ENCODE measurements at places on chromosomes 1 and 21.

- H3K27me3 ChIP-seq, result peaks cover 12% of the 10 kb centered on the region
- H3K4me1 ChIP-seq, result no peaks in the 10 kb centered on the region
- no peak for DNase-seq
- H3K27ac ChIP-seq, result no peak overlapping the region
- no peaks in the 10 kb centered on the region for H3K36me3 ChIP-seq
Observed at GRCh38 chr1:56824938-56825337, 5.7 kb upstream of the FYB2 start.

DNA sequence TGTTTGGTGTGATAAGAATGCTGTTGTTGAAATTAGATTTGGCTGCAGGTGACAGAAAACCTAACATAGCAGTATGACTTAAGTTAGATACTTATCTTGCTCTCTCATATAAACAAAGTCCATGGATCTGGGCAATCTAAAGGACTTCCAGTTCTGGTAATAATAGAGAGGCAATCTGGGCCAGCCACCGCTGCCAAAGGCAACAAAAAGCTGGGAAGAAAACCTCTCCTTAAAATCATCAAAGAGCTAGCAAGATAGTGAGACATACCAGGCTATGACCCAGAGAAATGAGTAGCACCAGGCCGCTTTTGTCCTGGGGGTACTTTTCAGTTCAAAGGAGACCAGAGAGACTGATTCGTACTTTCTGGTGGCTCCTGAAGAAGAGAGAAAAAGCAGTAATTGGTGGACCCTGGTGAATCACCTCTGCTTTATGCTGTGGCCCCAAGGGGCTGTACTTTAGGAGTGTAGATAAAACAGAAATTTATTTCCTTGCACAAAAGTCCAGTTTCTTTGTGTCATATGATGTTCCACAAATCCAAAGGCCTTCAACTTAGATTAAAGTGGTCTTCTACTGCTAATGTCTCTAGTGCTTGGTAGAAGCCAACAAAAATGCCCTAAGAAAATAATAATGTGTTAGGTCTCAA lies 125.4 kb downstream of the TBX19 start:
- H3K27ac ChIP-seq, result peak overlapping the region; percentile 95
- H3K4me1 ChIP-seq, result peaks cover 54% of the 10 kb centered on the region
- peak overlapping the region; percentile 19 for H3K4me3 ChIP-seq
- H3K27me3 ChIP-seq, result no peaks in the 10 kb centered on the region
- H3K36me3 ChIP-seq, result no peaks in the 10 kb centered on the region

DNA sequence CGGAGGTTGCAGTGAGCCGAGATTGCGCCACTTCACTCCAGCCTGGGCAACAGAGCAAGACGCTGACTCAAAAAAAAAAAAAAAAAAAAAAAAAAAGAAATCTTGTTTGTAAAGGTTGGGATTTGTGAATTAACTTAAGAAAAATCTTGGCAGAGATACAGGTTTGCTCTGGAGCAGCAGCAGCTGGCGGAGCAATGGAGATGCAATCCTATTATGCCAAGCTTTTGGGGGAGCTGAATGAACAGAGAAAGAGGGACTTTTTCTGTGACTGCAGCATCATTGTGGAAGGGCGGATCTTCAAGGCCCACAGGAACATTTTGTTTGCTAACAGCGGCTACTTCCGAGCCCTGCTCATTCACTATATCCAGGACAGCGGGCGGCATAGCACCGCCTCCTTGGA lies 5.6 kb downstream of the ZBTB8B start:
- H3K36me3 ChIP-seq, result no peaks in the 10 kb centered on the region
- H3K27me3 ChIP-seq, result no peaks in the 10 kb centered on the region
- peaks cover 1% of the 10 kb centered on the region for H3K4me1 ChIP-seq
- no peak for DNase-seq

DNA sequence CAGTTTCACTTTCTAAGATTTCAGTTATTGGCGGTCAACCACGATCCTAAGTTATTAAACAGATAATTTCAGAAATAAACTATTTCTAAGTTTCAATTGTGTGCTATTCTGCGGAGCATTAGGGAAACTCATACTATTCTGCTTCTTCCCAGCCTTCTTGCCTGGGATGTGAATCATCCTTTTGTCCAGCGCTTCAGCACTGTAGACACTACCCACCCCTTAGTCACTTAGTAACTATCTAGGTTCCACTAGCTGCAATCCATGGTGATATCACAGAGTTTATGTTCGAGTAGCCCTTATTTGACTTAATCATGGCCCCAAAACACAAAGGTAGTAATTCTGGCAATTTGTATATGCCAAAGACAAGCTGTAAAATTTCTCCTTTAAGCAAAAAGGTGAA lies 279.9 kb upstream of the ADAMTS5 start:
- no peaks in the 10 kb centered on the region for H3K27me3 ChIP-seq
- H3K4me1 ChIP-seq, result no peaks in the 10 kb centered on the region
- H3K4me3 ChIP-seq, result no peak overlapping the region
- no peaks in the 10 kb centered on the region for H3K36me3 ChIP-seq

DNA sequence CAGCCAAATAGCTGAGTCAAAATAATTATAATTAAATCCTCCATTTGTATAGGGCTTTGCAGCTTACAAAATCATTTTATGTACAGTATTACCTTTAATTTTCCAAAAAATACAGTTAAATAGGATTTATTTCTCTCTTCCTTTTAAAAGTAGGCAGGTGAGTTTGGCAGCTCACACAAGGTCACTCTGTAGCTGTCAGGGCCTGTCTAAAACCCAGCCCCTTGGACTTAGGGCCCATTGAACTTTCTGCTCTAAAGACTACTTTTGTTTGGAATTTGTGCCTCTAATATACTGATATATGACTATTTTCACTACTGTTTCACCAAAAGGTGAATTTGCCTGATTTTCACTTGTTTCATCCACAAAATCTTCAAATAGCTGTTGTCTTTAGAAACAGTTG lies 10.3 kb downstream of the ROR1 start:
- no peak overlapping the region for H3K27ac ChIP-seq
- H3K27me3 ChIP-seq, result no peaks in the 10 kb centered on the region
- H3K4me3 ChIP-seq, result no peak overlapping the region

- H3K4me1 ChIP-seq, result no peaks in the 10 kb centered on the region
- peaks cover 71% of the 10 kb centered on the region for H3K27me3 ChIP-seq
- H3K36me3 ChIP-seq, result no peaks in the 10 kb centered on the region
- DNase-seq, result no peak
- H3K27ac ChIP-seq, result no peak overlapping the region
- H3K4me3 ChIP-seq, result no peak overlapping the region
Observed at GRCh38 chr1:175679981-175680652, 63.3 kb downstream of the TNR start.

DNA sequence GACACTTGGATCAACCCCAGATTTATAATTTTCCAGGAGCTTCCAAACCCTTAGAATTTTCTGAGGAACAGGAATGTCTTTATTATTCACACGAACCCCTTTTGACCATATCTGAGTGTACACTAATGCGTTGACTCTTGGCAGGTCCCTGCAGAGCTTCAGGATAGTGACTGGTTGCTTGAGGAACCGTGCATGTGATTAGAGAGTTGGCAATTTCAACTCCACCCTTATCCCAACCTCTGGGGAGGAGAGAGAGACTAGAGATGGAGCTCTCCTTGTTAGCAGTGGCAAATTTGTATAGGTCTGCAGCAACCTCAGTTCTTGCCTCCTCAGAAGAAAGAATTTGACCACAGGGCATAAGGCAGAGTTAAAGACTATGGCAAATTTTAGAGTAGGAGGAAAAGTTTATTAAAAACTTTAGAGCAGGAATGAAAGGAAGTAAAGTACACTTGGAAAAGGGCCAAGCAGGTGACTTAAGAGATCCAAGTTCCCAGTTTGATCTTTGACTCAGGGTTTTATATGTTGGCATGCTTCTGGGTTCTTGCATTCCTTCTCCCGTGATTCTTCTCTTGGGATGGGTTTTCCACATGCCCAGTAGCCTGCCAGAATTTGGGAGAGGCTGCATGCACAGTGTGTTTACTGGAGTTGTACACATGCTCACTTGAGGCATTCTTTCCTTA lies 93.8 kb upstream of the ETV3 start:
- no peak for DNase-seq
- no peaks in the 10 kb centered on the region for H3K4me1 ChIP-seq
- no peak overlapping the region for H3K4me3 ChIP-seq
- H3K36me3 ChIP-seq, result no peaks in the 10 kb centered on the region

- no peaks in the 10 kb centered on the region for H3K4me1 ChIP-seq
- DNase-seq, result no peak
- no peaks in the 10 kb centered on the region for H3K27me3 ChIP-seq
- H3K36me3 ChIP-seq, result no peaks in the 10 kb centered on the region
- H3K27ac ChIP-seq, result no peak overlapping the region
- no peak overlapping the region for H3K4me3 ChIP-seq
Observed at GRCh38 chr1:226470921-226471866, 63.3 kb upstream of the PARP1 start.

DNA sequence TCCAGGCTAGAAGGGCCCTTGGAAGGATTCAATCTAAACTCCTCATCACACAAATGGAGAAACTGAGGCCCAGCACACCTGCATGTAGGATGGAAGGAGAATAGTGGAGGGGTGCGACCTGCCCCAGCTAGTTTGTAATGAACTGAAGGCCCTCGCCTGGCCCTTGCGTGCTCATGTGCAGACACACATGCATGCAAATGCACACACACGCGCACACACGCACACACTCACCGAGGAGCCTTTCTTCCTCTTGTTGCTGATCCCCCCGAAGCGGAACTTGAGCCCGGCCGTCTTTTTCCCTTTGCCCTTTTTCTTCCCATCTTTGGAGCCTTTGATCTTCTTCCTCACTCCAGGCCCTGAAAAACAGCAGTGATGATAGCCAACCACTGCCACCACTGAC lies 27.9 kb downstream of the CHD5 start:
- no peak overlapping the region for H3K27ac ChIP-seq
- DNase-seq, result no peak
- H3K36me3 ChIP-seq, result no peaks in the 10 kb centered on the region
- peaks cover 13% of the 10 kb centered on the region for H3K4me1 ChIP-seq
- no peaks in the 10 kb centered on the region for H3K27me3 ChIP-seq

DNA sequence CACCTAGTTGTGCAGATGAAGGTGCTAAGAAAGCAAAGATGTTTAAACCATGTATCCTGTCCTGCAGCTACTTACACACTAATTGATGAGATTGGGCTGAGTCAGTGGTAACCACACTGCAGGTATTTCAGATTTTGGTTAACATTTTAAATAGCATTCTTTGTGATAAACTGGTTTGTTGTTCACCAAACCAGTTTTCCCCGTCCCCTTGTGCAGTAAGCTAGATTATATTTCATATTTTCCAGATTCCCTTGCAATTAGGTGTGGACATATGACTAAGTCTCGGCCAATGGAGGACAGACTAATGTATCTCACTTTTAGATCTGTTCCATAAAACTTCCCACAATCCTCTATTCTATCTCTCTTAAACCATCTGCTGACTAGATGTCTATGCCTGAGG lies 320.4 kb downstream of the RWDD3 start:
- no peaks in the 10 kb centered on the region for H3K27me3 ChIP-seq
- H3K36me3 ChIP-seq, result no peaks in the 10 kb centered on the region
- DNase-seq, result no peak
- H3K4me3 ChIP-seq, result no peak overlapping the region

- no peaks in the 10 kb centered on the region for H3K36me3 ChIP-seq
- no peak for DNase-seq
- H3K4me1 ChIP-seq, result no peaks in the 10 kb centered on the region
- no peaks in the 10 kb centered on the region for H3K27me3 ChIP-seq
Observed at GRCh38 chr1:184563308-184563707, 176.5 kb downstream of the C1orf21 start.

- H3K4me3 ChIP-seq, result no peak overlapping the region
- H3K4me1 ChIP-seq, result no peaks in the 10 kb centered on the region
- DNase-seq, result no peak
- no peak overlapping the region for H3K27ac ChIP-seq
- H3K27me3 ChIP-seq, result peaks cover 23% of the 10 kb centered on the region
- H3K36me3 ChIP-seq, result no peaks in the 10 kb centered on the region
Observed at GRCh38 chr1:33943978-33944377, 80.1 kb downstream of the HMGB4 start.

- no peak overlapping the region for H3K27ac ChIP-seq
- H3K4me3 ChIP-seq, result no peak overlapping the region
- no peak for DNase-seq
- H3K4me1 ChIP-seq, result peaks cover 21% of the 10 kb centered on the region
- no peaks in the 10 kb centered on the region for H3K27me3 ChIP-seq
- no peaks in the 10 kb centered on the region for H3K36me3 ChIP-seq
Observed at GRCh38 chr21:45079351-45079750, 5.0 kb downstream of the ADARB1 start.

- H3K4me1 ChIP-seq, result no peaks in the 10 kb centered on the region
- no peaks in the 10 kb centered on the region for H3K27me3 ChIP-seq
- no peak overlapping the region for H3K4me3 ChIP-seq
Observed at GRCh38 chr1:203565049-203565448, 61.6 kb upstream of the ATP2B4 start.

GRCh38 chr1:187985145-187985896 lies 1156.6 kb downstream of the PLA2G4A start:
- no peak for DNase-seq
- no peak overlapping the region for H3K27ac ChIP-seq
- H3K4me3 ChIP-seq, result no peak overlapping the region
- no peaks in the 10 kb centered on the region for H3K36me3 ChIP-seq
- no peaks in the 10 kb centered on the region for H3K4me1 ChIP-seq

DNA sequence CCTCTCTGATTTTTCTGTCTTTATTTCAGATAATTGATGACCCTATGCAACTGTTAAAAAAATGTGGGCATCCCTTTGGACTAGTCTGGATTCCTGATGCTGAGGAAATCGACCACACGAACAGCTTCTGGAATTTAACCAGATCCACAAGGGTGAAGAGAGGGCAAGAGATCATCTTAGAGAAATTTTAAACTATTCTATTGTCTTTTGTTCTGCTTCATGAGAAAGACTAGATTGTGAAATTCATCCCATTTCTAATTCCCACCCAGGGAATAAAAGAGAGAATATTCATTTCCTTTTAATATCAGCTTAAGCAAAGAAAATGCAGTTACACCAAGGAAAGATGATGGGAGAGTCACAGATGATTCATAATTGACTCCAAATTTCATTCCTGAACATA lies 71.8 kb downstream of the DUSP10 start:
- H3K27me3 ChIP-seq, result no peaks in the 10 kb centered on the region
- H3K4me3 ChIP-seq, result no peak overlapping the region
- no peaks in the 10 kb centered on the region for H3K4me1 ChIP-seq
- no peak for DNase-seq
- no peak overlapping the region for H3K27ac ChIP-seq

- H3K27ac ChIP-seq, result no peak overlapping the region
- DNase-seq, result no peak
- no peaks in the 10 kb centered on the region for H3K27me3 ChIP-seq
- no peak overlapping the region for H3K4me3 ChIP-seq
- H3K4me1 ChIP-seq, result peaks cover 18% of the 10 kb centered on the region
Observed at GRCh38 chr1:230186874-230187273, 119.8 kb downstream of the GALNT2 start.

DNA sequence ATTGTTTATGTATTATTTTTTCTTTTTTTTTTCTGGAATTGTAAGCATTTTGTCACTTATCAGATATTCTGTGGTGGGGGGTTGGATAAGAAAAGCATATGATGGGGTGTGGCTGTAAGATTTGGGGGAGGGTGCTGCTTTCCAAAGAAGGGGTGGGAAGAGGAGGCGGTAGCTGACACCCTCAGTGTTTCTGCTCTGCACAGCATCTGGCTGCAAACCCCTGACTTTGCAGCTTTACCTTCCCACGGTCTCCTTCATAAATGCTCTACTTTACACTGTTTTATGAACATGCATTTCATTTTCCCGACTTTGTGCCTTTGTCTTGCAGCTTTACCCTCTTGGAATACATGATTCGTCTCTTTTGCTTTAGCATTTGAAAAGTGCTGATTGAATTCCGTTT lies 7.6 kb downstream of the FMN2 start:
- no peaks in the 10 kb centered on the region for H3K27me3 ChIP-seq
- DNase-seq, result no peak
- no peaks in the 10 kb centered on the region for H3K4me1 ChIP-seq
- no peak overlapping the region for H3K4me3 ChIP-seq
- H3K27ac ChIP-seq, result no peak overlapping the region

Measured in HCT116 (cell line).